ENCODE measurements at places on chromosomes 4 and X.

DNA sequence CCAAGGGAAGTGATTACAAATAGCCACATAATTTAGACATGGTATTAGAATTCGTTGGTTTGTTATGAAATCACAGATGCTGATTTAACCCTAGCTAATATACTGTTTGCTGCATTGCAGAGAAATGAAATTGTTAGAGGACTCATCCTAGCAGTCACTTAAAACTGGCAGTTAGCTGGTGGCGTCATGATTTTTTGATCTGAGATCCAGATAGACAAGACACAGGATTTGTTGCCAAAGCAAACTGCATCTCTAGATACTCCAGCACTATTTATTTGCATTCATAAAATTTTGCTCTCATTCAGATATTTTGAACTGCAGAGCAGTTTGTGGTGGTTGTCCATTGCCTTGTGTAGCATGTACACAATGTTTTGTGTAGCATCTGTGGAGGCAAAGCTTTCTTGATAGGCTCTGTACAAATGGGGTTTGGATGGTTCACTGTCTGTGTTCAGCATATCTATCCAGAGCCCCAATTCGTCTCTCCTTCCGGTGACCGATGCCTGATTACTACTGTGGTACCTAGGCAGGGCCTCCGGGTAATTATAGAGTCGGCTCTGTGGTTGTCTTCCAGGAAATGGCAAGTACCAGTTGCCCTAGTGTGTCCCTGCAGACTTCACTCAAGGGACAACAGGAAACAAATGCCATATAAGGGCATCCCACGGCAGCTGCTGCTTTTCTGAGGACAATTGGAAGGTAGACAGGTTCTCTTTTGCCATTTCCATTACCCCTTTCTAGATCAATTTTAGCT lies 30.1 kb upstream of the SPARCL1 start:
- peak; percentile 22 for DNase-seq

- no peak for DNase-seq
These were observed 36.5 kb downstream of the TMPRSS11B start for GRCh38 chr4:68209003-68209402.

DNA sequence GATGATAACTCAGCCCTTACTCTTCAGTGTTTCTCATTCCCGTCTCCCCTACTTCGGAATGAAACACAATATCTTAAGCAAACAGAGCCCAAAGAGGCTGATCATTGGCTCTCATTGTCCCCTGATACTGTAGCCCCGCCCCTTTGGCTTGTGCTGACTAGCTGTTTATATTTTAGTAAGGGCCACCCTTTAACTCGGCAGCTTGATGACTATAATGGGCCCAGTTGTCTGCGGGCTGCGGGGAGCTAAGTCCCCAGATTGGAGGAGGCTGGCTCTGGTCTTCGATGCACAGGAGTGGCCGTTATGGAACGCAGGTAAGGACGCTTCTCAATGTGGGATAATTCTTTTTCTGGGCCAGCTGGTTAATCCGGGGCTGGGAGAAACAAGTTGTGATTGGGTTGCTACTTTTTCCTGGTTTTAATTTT lies at the start of gene TRIM2:
Gene TRIM2 (plus strand): TSS at position 197 of the 425 bp plus-strand sequence. CDS start 88 bp downstream, at position 285.
- no peak for DNase-seq

DNA sequence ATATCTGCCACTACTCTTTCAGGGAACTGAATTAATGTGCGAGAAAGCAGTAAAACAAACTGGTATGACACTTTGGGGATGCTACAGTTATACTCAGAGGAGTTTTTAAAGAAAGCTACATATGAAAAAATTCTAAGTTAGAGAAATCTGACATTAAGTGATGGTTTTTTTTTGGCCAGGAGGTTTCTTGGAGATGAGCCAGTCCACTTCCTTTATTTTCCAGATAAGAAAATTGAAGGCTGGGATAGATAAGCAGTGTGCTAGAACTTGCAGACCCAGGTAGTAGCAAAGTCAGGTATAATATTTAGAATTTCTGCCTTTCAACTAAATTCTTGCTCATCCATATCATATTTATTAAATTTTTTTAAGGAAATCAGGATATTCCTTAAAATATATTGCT lies 106.8 kb downstream of the FAT4 start:
- DNase-seq: no peak

- DNase-seq: no peak
These were observed 22.1 kb downstream of the NAP1L5 start for GRCh38 chr4:88675543-88675942.

GRCh38 chr4:114304567-114304966 lies 294.0 kb upstream of the UGT8 start:
- DNase-seq: no peak

DNA sequence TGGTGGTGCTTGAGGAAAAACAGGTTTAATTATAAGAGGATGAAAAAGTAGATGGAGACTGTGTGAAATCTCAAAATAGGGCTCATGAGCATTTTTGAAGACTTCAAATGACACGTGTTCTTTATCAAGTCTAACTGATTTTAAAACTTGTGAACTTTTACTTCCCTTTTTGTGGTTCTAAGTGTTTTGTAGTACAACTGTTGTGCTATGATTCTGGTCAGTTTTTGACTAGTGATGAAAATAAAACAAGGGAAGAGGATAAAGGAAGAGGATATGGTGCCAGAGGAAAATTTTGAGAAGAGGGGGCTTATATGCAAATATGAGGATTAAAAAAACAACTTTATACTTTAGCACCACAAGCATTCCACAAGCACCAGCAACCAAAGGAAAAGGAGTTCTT lies 644.0 kb downstream of the RPA4 start:
- DNase-seq: no peak

- no peak for DNase-seq
These were observed 35.7 kb upstream of the GABRQ start for GRCh38 chrX:152601848-152602616.

GRCh38 chrX:11351375-11352295 lies 58.4 kb downstream of the AMELX start:
- DNase-seq: no peak

DNA sequence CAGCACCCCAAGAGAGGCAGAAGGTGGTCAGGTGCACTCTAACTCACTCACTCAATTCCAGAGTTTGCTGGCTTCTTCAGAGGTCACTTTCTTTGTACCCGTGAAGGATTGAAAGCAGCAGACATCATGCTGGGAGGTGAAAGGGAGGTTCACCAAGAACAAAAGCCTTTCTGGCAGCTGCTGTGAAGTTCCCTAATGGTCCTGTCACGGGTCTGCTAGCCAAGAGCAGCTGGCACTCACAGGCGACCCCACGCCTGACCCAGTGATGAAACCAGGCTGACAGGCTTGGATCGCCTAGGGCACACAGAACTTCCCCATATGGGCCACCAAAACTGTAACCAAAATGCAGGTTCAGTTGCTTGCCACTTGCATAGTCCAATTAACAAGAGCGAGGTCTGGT lies 11.8 kb downstream of the NUDT11 start:
- DNase-seq: no peak

DNA sequence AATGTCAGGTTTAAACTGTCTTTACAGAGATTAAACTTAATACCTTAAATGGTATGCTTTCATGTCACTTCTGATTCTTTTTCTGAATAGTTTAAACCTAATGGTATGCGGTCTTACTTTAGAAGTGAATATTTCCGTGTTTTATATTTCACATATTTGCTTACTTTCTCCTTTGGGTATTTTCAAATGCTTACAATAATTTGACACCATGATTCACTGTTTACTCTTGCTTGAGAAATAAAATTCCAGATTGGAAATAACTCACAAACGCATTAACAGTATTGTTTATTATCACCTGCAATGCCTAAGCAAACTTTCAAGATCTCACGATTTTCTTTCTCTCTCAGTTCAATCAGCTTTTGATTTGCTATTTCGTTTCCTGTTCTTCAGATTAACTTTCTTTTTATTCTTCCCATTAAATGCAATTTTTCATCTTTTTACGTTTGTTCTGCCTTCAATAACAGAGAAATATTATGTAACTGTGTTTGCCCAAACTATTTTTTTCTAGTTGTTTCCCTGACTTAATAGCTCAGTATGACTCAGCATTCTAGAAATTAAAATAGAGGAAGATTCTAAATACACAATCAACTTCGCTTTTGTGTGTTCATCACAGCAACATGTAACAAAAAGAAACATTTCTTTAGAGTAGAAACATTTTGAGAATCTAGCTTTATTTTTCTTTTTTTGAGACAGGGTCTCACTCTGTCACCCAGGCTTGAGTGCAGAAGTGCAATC lies 955.5 kb upstream of the PRKX start:
- DNase-seq: no peak

GRCh38 chr4:184616633-184617551 lies 32.4 kb downstream of the CASP3 start:
- DNase-seq: no peak

- DNase-seq: no peak
These were observed 229.6 kb upstream of the AGTR2 start for GRCh38 chrX:115940888-115941332.

DNA sequence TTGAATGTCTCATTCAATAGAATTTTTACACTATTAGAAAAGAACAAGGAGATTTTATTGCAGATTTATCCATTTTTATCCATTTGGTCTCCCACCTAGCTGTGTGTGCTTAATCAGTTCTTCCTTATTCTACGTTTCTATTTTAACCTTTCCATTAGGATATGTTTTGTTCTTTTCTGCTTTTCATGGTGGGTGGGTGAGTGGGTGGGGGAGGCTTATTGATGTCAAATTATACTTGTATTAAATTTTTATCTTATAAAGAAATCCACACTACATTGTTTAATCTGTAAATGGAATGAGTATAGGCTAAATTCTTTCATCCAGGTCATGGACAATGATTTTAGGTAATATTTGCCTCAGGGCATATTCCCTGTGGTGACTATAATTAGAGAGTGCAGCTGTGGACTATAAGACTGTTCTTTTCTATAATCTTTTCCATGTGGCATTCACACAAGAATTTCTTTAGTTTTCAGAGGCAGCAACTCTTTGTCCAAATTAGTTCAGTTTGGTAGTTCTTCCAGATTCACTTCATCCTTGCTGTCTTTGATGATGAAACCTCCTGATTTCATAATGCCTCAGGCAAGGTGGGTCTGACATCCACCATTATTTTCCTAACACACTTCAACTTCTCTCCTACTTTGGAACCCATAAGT lies 2451.8 kb downstream of the PCDH7 start:
- DNase-seq: no peak

DNA sequence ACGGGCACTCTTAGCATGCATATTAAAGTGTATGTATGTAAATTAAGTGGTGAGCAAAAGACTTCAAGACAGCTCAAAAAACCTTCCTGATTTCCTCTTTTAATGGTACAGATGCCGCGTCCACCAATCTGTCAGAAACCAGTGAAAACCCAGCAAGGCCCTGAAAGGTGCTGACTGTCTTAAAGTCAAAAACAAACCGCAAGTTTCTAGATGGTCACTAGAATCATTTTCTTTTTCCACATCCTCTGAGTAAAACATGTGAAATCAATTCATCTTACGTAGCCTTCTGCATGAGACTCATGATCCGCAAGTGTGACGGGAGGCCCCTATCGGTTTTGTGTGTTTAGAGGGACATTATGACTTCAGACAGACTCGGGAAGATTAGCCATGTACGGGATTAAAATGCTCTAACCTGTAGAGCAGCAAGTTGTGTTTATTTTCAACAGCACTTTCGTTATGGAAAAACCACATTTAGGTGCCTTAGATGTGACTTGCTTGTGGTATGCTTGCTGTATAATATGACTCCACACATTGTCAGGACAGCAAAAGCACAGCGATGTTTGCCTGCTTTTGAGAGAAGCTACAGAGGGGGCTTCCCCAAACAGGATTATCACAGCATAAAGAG lies 88.2 kb upstream of the STS start:
- DNase-seq: no peak

GRCh38 chr4:168908851-168909273 lies 101.2 kb downstream of the CBR4 start:
- no peak for DNase-seq

- no peak for DNase-seq
These were observed 104.0 kb downstream of the PHEX start for GRCh38 chrX:22135994-22136684.

DNA sequence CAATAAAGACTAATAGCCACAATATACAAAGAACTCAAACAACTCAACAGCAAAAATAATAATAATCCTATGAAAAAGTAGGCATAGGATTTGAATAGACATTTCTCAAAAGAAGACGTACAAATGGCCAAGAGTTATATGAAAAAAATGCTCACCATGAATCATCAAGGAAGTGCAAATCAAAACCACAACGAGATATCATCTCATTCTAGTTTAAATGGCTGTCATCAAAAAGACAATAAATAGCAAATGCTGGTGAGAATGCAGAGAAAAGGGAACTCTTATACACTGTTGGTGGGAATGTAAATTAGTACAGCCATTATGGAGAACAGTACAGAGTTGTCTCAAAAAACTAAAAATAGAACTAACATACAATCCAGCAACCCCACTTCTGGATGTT lies 18.8 kb downstream of the TLR6 start:
- no peak for DNase-seq

DNA sequence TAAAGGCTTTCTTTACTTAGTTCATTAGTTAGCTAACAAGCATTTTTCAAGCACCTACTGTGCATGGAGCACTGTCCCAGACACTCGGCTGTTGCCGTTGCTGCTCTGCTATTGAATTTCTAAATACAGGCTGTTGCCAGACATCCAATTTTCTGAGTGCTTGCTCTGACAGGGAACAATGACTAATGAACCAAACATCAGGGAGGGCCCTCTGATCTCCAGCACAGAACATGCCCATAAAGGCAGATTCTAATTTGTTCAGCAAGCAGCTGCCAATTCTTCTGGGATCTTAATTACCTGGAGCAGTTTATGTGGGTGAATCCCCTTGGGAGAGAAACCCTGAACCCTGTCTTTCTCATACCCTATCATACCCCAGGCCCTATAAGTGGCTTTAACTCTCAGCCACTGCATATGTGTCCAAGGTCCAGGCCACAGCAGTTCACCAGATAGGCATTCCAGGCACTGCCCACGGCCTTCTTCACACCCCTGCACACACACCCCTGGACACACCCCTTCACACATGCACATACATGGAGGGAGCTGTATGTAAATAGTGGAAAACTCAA lies 27.9 kb downstream of the TSC22D3 start:
- no peak for DNase-seq

GRCh38 chr4:7291372-7292114 lies 99.2 kb downstream of the SORCS2 start:
- DNase-seq: no peak

DNA sequence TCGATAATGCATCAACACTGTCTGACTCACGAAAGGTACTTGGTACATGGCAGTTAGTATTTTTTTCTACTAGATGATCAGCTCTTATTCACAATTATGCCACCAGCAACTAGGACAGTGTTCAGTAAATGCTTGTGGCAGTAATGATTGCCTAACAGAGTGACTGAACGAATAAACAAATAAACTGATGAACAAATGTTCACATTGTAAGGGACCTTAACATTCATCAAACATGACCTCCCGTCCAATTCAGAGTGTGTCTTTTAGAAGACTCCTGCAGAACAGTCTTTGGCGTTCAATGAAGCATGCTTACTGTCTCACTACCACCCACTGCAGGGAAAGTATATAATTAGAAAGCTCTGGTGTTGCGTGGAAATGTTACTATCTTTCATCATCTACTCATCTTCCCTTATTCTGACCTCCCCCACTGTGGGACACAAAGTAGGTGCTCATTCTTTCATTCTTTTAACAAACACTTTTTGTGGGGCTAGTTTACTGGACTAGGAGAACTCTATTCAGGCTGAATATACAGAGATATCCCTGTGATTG lies 319.3 kb downstream of the RAB28 start:
- DNase-seq: no peak
